Right ventricle myocardium inferior (tissue), 1 donor: ENCODE measurements at places on chromosomes 11 and 22. TPM values are rescaled to one million over a fixed set of nuclear protein-coding genes. Genes with fewer than 3 reads are reported as not detected.

DNA sequence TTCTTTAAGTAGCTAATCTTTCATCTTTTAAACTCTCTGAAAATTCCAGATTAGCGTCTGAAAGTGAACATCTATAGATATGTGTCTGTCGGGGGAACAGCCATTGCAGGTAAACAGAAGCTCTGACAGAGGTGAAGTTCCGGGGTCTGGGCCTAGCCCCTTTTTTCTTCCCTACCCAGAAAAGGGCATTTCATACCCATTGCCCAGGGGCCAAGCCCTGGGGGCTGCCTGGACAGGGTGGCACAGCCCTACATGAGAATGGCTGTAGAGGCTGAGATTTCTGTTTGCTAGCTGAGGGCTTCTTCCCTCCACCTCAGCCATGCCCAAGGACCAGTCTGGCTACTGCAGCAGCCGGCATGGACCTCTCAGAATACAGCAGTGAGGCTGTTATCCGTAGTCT lies 327.0 kb upstream of the PLET1 start:
- no peak for DNase-seq

RFPL3 gene
- total RNA-seq: not detected

VSTM5 gene
- 0.08 TPM for total RNA-seq

GRCh38 chr22:34297536-34298120 lies 377.4 kb upstream of the LARGE1 start:
- DNase-seq: no peak

GRCh38 chr11:45886816-45887520 lies 1.5 kb downstream of the MAPK8IP1 start:
- DNase-seq: peak; percentile 11

DNA sequence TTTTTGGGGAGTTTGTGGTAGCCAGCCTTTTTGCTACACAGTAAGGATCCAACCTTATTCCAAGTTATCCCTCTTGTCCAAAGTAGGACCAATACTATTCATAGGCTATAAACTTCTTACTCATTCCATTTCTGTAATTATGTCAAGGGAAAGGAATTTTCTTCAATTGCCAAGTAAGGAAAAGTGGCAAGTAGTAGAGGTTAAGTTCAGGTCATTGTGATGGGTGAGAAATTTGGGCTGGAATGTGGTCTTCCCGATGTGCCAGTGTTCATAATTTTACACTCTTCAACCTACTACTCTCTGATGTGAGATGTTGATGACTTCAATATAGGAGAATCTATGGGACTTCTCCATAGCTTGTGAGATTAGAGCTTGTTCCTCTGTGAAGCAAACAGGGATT lies 648.8 kb downstream of the METTL15 start:
- DNase-seq: no peak

DBX1 gene
- total RNA-seq: not detected

DNA sequence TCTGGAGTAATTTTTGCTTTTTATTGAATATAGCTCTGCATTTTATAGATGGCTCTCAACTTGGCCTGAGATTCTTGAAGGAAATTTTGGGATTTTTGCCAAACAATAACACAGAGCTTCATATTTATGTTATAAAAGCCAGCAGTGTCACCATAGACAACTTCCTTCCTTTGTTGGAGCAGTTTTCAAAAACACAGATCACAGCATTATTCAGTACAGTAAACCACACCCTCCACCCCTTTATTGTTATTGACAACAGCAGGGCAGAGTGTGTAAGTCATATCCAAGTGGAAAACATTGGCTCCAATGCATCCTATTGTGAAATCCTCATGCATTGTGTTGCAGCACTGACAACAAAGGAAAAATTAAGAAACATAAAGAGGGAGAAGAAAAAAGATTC lies 62.6 kb upstream of the PRSS23 start:
- no peak for DNase-seq

GRCh38 chr11:48104568-48104924 lies 112.1 kb upstream of the OR4B1 start:
- DNase-seq: no peak

USH1C gene
- not detected for total RNA-seq

RAB36 gene
- total RNA-seq: 0.54 TPM

C22orf42 gene
- total RNA-seq: not detected

DNA sequence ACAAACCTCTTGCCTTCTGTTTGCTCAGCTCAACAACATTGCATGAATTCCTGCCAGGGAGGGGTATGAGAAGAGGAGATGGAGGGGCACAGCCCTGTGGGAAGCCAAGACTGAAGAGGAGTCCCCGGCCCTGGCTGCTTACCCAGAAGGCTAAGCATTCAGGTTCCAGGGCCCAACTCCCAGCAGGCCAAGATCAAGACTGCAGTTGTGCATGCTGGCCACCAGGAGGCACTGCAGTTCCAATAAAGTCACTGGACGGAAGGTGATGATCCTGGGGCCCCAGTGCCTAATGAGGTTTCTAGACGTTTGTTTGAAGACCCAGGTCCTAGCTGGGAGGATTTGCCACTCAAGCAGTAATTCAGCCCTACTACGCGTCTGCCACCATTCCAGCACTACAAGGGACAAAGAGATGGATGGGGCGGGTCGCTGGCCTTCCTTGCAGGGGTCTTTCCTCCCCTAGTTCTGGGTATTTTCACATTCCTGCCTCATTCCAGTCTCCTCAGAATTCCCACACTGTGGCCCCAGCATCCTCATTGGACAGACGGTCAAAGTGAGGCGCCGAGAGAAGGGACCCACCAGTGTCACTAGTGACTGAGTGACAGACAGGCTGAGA lies 23.6 kb downstream of the ALX4 start:
- no peak for DNase-seq

GRCh38 chr11:59783632-59784090 lies 26.9 kb downstream of the MRPL16 start:
- DNase-seq: no peak

CERK gene
- 71.6 TPM for total RNA-seq

DNA sequence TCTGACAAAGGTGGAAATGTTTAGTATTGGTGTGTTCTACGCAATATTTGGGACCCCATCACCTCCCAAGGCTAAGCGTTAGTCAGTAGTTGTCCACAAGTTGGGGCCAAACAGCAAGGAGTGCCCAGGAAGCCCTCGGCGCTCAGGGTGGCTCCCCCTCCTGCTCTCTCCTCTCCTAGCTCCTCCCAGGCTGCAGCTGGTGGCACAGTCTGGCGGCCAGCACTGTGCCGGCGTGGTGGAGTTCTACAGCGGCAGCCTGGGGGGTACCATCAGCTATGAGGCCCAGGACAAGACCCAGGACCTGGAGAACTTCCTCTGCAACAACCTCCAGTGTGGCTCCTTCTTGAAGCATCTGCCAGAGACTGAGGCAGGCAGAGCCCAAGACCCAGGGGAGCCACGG lies 16.8 kb downstream of the CD5 start:
- no peak for DNase-seq

SMIM35 gene
- total RNA-seq: not detected

DNA sequence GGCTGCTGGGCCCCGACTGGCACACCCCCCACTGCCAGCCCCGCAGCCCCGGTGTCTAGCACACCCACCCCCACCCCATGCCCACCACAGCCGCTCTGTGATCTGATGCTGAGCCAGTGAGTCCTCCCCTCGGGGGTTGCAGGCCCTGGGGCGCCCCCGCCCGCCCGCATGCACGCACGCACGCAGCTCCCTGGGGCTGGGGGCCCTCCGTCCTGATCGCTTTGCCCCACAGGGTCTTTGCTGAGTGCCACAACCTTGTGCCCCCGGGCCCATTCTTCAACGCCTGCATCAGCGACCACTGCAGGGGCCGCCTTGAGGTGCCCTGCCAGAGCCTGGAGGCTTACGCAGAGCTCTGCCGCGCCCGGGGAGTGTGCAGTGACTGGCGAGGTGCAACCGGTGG lies 32.3 kb downstream of the MUC5B start:
- peak; percentile 15 for DNase-seq

DNA sequence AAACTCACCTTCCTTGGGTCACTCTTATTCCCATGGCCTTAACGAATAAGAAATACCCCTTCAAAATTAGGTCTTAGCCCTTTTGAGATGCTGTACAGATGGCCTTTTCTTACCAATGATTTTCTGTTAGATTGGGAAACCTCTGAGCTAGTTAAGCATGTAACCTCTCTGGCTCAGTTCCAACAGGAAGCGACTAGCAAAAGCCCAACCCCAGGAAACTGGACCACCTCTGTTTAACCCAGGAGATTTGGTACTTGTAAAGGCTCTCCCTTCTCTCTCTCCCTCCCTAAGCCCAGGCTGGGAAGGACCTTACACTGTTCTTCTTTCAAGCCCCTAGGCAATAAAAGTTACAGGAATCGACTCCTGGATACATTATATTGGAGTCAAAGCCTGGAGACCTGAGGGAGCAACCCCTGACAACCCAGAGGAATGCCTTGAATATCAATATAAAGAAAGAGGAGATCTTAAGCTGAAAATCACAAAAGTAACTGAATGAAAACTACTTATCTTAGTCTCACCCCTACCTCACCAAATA lies 11.7 kb downstream of the APIP start:
- no peak for DNase-seq

DNA sequence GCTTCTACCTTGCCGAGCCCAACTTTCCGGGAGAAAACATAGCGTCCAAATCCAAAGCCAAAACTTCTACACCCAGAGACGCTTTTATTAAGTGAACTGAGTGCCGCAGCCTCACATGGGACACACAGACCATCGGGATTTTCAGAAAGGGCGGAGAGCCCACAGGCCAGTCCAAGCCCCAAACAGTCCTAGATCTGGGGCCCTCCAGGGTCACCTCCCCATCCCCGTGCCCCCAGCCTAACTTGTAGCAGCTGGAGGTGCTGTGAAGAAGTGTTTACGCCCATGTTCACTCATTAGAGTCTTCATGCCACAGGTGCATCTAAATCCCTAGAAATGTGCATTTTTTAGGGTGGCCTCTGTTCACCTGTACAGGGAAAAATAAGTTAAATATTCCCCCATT lies 14.1 kb upstream of the ADORA2A start:
- no peak for DNase-seq

DNA sequence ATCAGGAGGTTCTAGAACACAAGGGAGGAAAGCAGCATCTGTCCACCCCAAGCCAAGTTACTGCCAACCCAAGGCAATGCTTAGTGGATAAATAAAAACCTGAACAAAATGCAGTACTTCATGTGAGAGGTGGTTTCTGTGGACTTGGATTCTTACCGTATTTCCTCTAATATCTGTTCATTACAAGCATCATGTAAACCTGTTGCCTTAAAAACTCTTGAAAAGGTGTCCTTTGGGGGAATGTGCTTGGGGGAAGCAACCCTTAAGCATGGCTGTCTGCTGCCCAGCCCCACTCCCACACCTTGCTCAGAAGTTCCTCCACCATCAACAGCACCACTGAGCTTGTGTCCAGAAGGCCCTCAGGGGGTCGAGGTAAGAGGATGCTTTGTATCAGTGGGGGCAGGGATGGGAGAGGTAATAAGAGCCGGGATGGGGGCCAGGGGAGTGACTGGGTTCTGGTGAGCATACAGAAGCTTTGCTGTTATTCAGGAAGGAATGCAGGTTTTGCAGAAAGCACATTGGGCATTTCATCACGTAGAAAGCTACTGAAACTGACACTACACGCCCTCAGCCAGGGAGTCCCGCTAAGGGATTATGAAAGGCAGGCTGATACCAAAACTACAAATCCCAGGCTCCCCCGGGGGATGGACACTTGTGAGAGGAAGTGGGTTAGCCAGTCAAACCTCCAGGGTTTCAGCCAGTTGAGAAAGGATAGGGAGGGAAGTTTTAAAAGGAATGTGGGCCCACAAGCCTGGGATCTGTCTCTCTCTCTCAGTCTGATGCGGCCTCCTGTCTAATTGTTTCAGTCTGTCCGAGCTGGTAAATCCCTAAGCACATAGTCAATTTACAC lies 52.0 kb downstream of the KCNJ1 start:
- peak; percentile 80 for DNase-seq

GRCh38 chr11:35146074-35146521 lies 7.1 kb downstream of the CD44 start:
- DNase-seq: no peak

GLYAT gene
- 1.4 TPM for total RNA-seq

DNA sequence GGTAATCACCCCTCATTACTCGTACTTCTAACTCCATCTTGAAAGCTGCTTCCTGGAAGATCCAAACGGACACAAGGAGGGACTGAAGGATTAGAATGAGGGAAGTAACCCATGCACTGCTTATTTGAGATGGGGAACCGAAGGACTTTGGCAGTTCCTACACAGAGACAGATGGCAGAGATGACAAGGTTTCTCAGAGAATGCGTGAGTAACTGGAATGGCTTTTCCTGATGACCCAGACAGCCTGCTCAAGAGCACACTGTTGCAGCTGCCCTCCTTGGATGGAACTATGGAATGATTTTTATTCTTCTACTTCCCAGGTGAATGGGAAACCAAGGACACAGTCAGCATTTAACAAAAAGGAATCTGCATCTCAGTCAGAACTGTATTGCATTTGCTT lies 7.3 kb downstream of the KCNJ11 start:
- no peak for DNase-seq

- DNase-seq: peak; percentile 80
Observed at GRCh38 chr11:36300650-36301049, 4.6 kb downstream of the PRR5L start.
